ENCODE measurements at places on chromosomes 5 and 9. TPM values are rescaled to one million over a fixed set of nuclear protein-coding genes. Genes with fewer than 3 reads are reported as not detected.

GRCh38 chr9:133656211-133657119 lies 20.3 kb downstream of the DBH start:
- DNase-seq, result no peak

GRCh38 chr5:101364469-101364868 lies 461.4 kb upstream of the ST8SIA4 start:
- DNase-seq, result no peak

The SNX24 gene
- total RNA-seq, result 10.2 TPM

The CBY3 gene
- not detected for total RNA-seq

DNA sequence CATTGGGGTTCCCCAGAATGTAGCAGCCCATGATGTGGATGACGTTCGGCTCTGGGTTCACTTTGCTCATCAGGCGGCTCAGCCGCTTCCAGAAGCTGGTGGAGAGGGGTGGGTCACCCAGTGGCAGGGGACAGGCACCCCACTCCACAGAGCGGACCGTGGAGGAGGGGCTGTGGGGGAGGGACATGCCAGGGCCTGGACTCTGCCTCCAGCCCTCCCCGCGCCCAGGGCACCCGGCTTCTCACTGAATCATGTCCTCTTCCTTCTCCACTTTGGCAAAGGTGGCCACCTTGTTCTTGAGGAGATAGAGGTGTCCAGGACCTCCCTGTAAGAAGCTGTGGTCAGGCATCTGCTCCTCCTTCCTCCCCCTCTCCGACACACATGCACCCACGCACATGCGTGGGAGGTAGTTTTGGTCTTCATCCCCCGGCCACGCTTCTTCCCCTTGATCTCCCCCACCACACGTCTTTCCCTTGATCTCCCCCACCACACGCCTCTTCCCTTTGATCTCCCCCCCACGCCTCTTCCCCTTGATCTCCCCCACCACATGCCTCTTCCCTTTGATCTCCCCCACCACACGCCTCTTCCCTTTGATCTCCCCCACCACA lies 8.9 kb upstream of the ENTPD8 start:
- no peak for DNase-seq

The PRLR gene
- total RNA-seq, result 0.08 TPM

The LCN15 gene
- total RNA-seq, result not detected

The VPS13A gene
- total RNA-seq, result 31.0 TPM

The MPDZ gene
- 56.1 TPM for total RNA-seq

DNA sequence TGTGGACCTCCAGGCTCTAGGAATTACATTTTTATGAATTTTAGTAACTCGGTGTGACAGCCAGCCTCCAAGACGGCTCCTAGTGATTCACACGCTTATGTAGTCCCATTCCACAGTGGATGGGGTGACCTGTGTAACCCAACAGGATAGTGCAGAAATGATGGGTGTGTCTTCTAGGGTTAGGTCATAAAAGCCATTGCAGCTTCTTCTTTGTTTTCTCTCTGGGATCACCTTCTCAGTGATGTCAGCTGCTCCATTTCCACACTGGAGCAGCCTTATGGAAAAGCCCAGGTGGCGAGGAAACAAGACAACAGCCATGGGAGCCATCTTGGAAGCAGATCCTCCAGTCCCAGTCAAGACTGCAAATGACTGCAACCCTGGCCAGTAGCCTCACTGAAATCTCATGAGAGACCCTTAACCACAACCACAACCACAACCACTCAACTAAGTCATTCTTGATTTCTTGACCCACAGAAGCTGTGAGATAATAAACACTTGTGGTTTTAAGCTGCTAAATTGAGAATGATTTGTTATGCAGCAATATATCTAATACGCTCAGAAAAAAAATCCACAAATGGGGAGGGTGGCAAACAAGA lies 5.1 kb upstream of the GNPDA1 start:
- no peak for DNase-seq

DNA sequence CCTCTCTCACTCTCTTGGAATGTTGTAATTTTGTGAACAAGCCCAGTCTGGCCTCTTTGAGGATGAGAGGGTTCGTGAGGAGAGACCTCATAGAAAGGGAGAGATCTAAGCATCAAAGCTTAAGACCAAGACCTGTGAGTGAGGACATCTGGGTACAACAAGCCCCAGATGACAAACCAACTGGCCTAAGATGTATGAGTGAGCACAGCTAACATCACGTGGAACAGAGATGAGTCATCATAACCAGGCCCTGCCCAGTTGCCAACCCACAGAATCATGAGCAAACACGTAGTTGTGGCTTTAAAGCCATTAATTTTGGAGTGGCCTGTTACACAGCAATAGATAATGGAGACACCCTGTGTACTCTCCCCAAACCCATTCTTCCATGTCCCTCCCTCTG lies 439.1 kb upstream of the KIF2A start:
- DNase-seq, result no peak

The CLINT1 gene
- 62.2 TPM for total RNA-seq

The PCDHB14 gene
- total RNA-seq, result 8.8 TPM

GRCh38 chr5:64619609-64620008 lies 70.7 kb upstream of the SHISAL2B start:
- DNase-seq, result no peak

GRCh38 chr5:133565993-133566392 lies 46.3 kb downstream of the FSTL4 start:
- DNase-seq, result no peak

The FCN2 gene
- not detected for total RNA-seq

The TMEM171 gene
- 38.1 TPM for total RNA-seq

GRCh38 chr5:17805227-17805825 lies 171.1 kb downstream of the TAF11L14 start:
- no peak for DNase-seq
